Type B pancreatic cell (in vitro differentiated cells): ENCODE measurements at places on chromosomes 11 and 22. TPM values are rescaled to one million over a fixed set of nuclear protein-coding genes. Genes with fewer than 3 reads are reported as not detected.

The FIBIN gene
- 0.43 and 0.65 TPM in 2 replicates for total RNA-seq

The PANX2 gene
- total RNA-seq = 3.0 and 9.3 TPM in 2 replicates

The SLC7A4 gene
- 3.3 and 6.7 TPM in 2 replicates for total RNA-seq

- DNase-seq = no peak
Measured at GRCh38 chr22:45008186-45008681, 1.6 kb downstream of the PHF21B start.

DNA sequence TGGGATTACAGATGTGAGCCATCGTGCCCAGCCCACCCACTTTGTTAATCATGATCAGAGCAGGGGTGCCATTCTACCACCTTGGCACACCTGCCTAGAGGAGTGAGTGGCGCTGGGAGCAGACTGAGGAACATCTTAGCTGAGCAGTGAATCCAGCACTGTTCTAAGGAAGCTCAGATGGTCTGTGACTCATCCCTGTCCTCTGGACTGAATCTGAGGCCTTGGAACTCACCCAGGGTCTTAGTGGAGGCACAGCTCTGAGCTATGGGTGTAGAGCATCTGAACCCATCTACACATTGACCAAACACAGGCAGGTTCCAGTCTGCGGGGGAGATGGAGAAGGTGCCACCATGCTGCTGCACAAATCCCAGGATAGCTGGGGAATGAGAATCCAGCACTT is 14.9 kb downstream of the PGAP2 start:
- no peak for DNase-seq

GRCh38 chr22:20319041-20319744 is 667 bp downstream of the DGCR6L start:
- DNase-seq = peak; percentile 68
